ENCODE measurements at places on chromosomes 13 and 19.

- no peak for DNase-seq
Observed at GRCh38 chr19:55451163-55451964, 8.3 kb upstream of the SHISA7 start.

DNA sequence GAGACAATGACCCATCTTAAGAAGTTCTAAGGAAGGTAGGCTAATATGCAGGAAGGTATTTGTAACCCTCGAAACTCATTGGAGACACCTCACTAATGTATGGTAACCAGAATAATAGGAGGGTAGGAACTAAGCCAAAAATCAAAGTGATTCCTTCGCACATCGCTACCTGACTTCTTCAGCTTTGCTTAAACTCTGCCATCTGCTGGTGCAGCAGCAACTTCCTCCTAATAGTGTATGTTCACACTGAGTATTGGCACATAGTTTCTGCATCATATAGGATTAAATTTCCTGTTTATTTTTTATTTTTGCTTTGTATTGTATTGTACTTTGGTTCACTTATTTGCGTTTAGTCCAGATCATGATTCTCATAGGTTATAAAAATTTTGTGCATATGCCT lies 676.2 kb downstream of the GPC5 start:
- DNase-seq: no peak

DNA sequence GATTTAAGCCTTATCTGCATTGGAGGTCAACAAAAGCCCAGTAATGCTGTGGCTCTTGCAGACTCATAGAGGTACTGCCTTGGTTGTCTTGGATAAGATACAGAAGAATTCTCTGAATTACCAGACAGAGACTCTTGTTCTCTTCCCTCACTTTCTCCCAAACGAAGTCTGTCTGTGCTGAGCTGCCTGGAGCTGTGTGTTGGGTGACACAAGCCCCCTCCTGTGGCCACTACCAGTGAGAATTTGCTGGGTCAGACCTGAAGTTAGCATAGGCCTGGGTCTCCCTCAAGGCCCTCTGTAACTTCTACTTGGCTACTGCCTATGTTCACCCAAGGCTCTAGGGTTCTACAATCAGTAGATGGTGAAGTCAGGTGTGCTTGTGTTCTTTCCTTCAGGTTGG lies 413.0 kb downstream of the PCDH20 start:
- DNase-seq: no peak

DNA sequence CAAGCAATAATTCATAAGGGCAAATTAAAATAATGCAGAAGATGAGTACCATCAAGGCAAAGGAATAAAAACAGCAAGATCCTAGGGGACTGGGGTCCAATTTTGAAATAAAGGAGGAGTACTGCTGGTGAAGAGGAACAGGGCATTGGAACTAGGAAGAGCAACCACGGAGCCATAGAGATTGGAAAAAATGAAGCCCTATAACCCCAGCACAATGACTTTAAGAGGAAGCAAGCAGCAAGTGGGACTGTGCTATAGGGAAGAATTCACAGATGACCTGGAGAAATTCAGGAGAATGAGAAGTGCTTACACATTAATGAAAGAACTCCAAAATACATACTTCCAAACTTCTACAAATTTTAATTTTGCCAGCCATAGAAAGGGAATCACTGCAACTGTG lies 44.9 kb upstream of the ITM2B start:
- DNase-seq: no peak

- no peak for DNase-seq
Observed at GRCh38 chr19:39568604-39569003, 28.6 kb upstream of the EID2 start.

- DNase-seq: no peak
Observed at GRCh38 chr13:19772306-19772705, 10.4 kb downstream of the PSPC1 start.
